ENCODE measurements at places on chromosomes 2 and 18.

DNA sequence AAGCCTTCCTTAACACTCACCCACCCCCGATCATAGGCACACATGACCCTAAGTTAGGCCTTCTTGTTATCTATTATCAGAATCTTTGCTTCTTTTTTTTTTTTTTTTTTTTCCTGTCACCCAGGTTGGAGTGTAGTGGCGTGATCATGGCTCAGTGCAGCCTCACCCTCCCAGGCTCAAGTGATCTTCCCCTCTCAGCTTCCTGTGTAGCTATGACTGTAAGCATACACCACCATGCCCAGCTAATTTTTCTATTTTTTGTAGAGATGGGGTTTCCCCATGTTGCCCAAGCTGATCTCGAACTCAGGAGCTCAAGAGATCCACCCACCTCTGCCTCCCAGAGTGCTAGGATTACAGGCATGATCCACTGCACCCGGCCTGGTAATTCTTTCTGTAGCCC lies 328.7 kb downstream of the NR4A2 start:
- DNase-seq, result no peak

GRCh38 chr2:98454500-98455235 lies 10.0 kb downstream of the INPP4A start:
- no peak for DNase-seq

DNA sequence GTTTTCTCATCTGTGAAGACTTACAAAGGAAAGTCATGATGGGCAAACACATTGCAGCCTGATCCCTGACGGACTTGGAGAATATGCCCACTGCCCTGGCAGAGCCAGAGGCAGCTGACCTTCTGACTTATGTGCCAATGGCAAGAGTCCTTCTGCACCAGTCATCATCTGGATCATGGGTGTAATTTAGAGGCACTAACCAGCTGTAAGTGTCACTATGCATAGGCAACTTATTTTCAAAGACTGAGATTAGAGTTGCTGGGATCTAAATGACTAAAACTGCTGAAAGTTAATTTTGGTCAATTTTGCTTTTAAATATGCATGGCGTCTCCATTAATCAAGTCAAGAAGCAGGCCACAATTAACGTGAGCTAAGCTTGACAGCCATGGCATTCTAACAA lies 261.2 kb downstream of the BCL11A start:
- DNase-seq, result no peak

DNA sequence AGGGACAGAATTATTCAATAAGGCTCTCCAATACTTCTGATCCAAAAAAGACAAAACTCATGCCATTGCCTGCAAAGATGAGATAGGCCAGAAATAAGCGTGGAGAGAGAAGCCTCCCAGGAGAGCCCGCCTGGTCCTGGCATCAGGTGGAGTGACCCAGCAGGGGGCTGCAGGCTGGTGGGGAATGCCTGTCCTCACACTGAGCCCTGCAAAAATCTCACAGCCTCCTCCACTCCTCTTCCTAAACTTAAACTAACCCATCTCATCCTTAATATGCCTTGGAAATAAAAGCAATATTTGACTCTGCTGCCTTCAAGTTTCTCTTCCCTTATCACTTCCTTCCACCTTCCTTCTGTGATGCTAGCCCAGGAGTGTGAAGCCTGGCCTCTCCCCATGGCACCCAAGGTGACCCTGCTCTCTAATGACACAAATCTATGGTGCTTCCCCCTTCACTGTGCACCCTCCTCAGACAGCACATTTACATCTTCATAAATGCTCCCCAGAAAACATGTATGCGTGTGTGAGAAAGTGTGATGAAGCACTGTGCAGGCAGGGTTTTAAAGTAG lies 218.4 kb downstream of the ANAPC1 start:
- no peak for DNase-seq

- no peak for DNase-seq
Measured at GRCh38 chr2:240905176-240905781, 857 bp upstream of the CROCC2 start.

GRCh38 chr2:26141145-26141769 lies 31.6 kb upstream of the GAREM2 start:
- DNase-seq, result no peak

DNA sequence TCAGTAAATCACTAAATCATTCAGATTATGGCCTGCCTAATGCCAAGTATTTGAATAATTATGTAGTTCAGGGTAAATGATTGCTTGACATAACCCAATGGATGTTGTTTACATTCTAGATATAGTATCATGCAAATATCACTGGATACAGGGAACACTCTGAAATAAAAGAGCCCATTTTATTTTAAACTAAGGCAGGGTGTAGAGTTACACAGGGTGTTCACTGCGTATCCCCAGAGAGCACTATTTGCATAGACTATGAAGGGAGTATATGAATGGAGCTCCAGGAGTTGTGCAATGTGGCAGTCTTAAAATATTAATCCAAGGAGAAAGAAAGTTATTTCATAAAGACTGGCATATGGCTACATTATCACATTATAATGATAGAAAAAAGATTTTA lies 701.1 kb upstream of the KLHL29 start:
- no peak for DNase-seq

DNA sequence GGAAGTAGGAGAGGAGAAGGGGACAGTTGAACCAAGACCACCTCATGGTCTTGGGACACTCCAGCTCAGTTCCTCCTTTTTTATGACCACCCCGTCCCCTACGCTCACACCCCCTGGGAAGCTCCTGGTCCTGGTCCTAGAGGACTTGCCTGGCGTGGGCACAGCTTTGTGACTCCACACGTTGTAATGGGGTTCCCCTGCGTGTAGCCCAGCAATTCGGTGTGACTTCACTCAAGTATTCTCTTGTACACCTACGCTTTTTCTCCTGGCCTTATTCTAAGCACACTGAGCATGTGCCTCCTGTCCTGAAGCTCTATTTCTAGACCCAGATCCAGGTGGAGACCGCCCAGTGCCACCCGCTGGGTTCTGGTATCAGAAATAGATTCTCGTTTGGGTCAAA lies 36.1 kb upstream of the B3GNT7 start:
- no peak for DNase-seq

Data from AG09309 (cell line).